ENCODE measurements at places on chromosomes 12 and 14. TPM values are rescaled to one million over a fixed set of nuclear protein-coding genes. Genes with fewer than 3 reads are reported as not detected.
A peak's percentile ranks its signal among the peaks of the same experiment; 100 is the strongest.

C1R gene
- 4.0 TPM for total RNA-seq

CRIP1 gene
- 4.8 TPM for total RNA-seq

KITLG gene
- total RNA-seq: 6.2 TPM

BEST3 gene
- not detected for total RNA-seq

GRCh38 chr12:89439941-89440340 is 84.7 kb downstream of the GALNT4 start:
- no peak overlapping the region for H3K27ac ChIP-seq
- no peak for DNase-seq
- no peaks in the 10 kb centered on the region for H3K27me3 ChIP-seq
- peaks cover 4% of the 10 kb centered on the region for H3K4me1 ChIP-seq
- H3K36me3 ChIP-seq: peaks cover 41% of the 10 kb centered on the region
- H3K4me3 ChIP-seq: no peak overlapping the region

GRCh38 chr14:78319887-78320635 is 149.9 kb downstream of the NRXN3 start:
- H3K27ac ChIP-seq: no peak overlapping the region
- H3K27me3 ChIP-seq: peaks cover 71% of the 10 kb centered on the region
- H3K36me3 ChIP-seq: no peaks in the 10 kb centered on the region
- DNase-seq: no peak
- H3K4me1 ChIP-seq: peaks cover 24% of the 10 kb centered on the region

DNA sequence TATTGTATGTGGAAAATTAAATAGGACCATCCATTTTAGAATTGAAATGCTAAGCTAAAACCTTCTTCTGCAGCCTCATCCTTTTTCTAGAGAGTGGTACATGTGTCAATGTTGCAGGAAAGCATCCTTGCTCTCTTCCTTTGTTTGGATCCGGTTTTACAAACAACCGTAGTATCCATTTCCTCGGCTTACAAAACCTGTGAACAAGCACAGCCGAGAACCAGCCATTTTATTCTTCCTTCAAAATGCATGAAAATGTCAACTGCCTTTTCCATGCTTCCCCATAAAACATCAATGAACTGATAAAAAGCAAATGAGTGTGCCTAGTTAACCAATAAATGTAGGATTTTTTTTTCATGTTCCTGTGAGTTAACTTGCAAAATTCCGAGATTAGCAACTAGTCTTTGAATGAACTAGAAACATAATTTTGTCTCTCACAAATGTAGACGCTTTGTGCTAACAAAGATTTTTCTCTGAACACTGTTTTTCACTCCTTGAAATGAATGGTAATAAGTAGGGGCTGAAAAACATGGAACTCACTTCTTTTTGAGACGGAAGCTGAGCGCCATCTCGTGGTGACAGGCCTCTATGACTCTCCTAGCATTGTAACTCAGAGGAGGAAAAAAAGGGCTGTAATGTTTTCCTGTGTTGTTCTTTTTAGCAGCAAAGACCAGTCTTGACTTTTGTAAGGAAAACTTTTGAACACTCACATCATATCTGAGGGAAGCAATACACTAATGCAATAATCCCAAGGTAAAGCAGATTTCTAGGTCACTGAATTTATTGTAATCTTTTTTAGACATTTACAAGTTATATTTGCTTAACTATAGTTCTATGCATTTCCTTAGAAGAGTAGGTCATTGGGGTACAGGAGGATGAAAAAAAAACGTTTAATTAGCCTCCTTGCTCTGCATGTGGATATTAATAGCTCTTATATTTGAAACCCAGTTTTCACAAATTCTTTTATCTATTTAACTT is 157.4 kb upstream of the FOXG1 start:
- peak overlapping the region; percentile 81 for H3K27ac ChIP-seq
- H3K27me3 ChIP-seq: peaks cover 2% of the 10 kb centered on the region
- H3K4me3 ChIP-seq: peak overlapping the region; percentile 55
- peaks cover 21% of the 10 kb centered on the region for H3K4me1 ChIP-seq

- no peak overlapping the region for H3K27ac ChIP-seq
- peaks cover 56% of the 10 kb centered on the region for H3K36me3 ChIP-seq
- H3K27me3 ChIP-seq: no peaks in the 10 kb centered on the region
Observed at GRCh38 chr12:24854908-24855307, 94.0 kb downstream of the BCAT1 start.

DNA sequence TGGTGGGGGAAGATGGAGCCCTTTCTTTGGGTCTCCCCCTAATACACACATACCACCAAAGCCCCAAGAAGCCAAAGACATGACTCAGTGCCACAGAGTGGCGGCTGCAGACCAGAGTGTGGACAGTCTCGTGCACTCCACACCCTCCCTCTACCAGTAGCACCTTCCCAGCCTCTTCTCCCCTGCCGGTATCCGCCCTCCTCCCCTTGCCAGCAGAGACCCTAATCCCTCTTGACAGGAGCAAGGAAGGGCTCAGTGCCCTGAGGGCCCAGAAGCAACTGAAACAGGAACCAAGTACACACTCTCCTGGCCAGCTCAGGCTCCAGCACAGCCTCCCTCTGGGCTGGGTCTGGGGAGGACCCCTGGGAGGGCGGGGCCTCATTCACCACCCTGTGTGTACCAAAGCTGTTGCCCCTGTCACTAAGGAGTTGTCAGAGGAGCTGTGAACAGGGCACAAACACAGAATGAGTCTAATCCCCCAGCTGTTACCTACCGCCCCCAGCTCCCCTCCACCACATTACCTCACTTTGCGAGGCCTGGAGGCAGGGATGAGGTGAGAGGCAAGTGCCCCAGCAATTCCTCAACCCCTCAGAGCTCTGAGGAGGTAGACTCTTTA is 8.2 kb downstream of the SPRYD3 start:
- no peak for DNase-seq
- peaks cover 37% of the 10 kb centered on the region for H3K4me1 ChIP-seq
- no peaks in the 10 kb centered on the region for H3K27me3 ChIP-seq
- H3K4me3 ChIP-seq: no peak overlapping the region
